ENCODE measurements at places on chromosomes 7 and 10.

DNA sequence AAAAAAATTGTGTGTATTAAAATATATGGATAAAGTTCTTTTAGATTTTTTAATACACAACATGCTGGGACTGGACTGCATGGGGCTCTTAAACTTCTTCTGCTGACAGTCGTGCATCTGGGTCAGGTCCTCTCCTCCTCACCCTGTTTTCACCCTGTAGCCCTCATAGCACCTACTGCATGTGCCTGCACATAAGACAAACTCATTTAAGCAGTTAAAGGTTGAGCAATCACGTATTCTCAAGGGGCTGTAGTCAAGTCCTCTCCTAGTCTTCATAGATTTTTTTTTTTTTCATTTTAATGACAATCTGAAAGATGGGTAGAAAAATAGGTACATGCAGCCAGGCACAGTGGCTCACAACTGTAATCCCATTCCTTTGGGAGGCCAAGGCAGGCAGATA is 23.6 kb upstream of the PDCD4 start:
- DNase-seq = no peak

GRCh38 chr10:74178042-74178791 is 27.2 kb downstream of the ADK start:
- no peak for DNase-seq

- no peak for DNase-seq
Observed at GRCh38 chr10:80485946-80486764, 32.0 kb downstream of the TSPAN14 start.

DNA sequence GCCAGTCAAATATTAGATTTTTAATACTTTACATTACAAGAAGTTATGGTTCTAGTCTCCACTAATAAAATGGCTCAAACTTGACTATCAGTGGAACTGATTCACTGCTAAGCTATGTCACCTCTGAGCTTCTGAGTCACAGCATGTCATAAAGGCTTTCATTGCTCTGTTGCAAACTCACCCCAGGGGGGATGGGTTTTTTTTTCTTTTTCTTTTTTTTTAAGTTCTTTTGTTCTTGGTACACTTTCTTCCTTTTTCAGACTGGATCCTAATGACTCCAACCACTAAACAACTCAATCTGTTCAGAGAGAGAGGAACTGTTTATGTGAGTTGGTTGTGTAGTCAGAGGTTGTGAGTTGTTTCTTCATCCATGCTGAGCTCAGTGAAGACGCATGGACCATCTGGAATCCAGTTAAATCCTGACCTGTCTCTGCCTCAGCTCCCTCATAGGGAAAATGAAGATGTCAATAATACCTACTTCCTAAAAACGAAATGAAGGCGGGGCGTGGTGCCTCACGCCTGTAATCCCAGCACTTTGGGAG is 11.0 kb downstream of the MYOF start:
- DNase-seq = no peak

DNA sequence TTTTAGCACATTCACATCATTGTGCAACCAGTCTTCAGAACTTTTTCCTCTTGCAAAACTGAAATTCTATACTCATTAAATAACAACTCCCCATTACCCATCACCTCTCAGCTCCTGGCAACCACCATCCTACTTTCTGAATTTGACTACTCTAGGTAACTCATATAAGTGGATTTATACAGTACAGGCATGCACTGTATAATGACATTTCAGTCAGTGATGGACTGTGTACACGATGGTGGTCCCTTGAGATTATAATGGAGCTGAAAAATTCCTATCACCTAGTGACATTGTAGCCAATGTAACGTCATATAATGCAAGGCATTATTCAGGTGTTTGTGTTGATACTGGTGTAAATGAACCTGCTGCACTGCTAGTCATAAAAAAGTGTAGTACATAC is 60.1 kb downstream of the BTRC start:
- no peak for DNase-seq

DNA sequence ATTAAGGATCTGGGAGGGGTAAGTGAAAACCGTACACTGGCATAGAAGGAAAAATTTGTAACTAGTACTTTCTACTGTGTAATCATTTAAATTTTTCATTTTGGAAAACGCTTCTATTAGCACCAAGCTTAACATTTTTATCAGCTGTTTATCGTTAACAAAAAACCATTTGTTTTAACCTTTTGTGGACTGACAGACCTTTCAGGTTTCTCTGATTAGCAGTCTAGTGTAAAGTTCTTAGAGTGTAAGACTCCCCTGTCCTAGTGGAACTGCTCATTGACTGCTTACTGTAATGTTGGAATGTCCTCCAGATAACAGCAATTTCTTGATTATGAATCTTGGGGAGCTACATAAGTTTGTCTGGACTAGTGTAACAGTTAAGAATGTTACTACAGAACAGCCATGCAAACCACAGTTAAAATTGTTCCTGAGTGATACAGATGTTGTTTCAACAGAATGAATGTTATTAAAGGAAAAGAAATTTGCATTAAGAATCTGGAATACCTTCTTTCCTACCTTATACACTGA is 2.0 kb downstream of the DBF4 start:
- DNase-seq = no peak

DNA sequence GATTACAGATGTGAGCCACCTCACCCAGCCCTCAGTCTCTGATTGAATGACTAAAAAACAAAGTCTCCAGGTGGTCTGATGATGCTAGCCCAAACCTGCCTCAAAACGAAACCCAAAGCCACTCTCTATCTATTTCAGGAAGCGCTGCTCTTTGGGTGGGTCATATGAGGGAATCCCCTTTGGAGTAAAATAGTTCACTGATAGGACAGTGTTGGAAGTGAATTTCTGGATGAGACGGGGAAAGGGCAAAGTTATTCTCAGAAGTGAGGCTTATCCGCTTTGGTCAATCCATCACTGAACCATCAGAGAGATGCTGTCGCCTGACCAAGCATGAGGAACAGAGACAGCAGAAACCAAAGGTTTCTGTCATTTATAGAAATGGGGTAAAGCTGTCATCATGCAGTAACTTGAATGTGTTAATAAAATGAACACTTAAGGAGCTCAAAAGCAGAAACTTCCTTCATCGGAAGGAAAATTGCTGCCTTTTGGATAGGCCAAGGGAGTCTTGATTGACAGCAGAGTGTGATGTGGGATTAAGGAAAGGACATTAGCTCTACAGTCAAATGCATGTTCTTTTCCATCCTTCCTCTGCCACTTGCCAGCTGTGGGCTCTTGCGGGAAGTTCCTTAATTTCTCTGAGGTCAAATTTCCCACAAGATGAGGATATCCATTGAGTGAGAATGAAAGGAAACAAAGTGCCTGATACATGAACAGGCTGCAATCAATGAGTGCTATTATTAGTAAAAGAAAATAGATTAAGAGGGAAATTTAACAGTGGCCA is 64.9 kb upstream of the C1QL3 start:
- DNase-seq = no peak

DNA sequence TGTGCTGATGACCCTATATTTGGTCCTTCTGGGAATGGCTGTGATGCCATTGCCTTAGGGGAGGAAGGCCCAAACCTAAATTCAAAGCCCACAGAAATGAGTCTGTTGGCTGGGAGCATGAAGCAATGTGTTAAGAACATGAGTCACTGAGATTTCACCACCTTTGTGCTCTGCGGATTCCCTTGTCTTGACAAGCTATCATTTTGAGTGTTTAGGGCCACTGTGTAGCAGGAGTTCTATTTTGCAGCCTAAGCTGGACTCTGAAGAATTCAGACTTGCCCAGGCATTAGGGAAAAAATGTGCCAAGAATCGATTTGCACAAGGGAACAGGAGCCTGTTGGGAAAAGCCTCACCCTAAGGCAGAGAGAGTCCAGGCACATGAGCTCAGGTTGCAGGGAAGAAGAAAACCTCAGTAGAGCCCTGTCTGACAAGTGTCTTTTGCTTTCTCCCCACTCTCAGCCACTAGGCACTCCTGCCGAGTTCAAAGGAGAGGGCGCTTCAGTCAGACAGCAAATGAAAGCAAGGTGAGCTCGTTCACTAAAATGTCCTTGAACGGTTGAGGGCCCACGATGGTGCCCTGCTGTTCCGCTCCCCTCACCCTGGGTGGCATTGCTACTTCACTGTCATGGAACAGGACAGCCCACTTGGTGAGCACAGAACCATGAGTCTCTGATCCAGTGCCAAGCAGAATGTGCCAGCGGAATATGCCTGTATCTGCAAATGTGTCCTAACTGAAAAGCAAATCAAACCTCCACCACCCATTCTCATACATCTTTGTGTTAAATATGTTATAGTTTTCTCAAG is 93.6 kb downstream of the PRLHR start:
- no peak for DNase-seq

DNA sequence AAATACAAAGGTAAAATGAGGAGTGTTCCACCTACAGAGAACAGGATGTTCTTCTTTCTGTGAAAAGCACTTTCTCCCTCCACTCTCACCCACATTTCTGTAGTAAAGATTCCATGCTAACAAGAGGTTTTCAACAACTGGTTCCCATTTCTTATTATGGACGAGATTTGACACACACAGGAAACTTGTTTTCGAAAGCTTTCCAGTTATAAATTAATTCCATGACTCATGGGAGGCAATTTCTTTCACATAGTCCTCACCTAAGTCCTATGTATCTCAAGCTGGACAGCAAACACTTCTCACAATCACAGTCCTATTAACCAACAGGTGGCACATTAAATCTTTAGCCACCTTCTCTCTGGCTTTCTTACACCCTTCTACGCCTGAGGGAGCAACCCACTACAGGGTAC is 24.5 kb downstream of the RAPGEF5 start:
- DNase-seq = no peak

DNA sequence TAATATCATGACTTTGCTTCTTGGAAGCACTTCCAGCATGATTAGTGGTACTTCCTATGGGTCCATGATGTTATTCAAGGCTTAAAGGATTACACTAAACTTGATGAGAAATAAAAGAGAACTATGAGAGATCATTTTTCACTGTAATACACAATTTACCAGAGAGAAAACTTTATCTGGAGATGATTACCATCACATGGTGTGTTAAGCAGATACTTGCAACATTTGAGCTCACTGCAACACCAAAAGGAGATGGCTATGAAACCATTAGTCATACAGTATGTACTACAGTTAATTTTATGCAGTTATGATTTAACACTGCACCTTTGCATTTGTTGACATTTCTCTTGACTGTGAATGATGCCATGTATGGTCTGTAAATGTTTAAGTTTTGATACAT is 311.3 kb upstream of the AOAH start:
- DNase-seq = no peak

DNA sequence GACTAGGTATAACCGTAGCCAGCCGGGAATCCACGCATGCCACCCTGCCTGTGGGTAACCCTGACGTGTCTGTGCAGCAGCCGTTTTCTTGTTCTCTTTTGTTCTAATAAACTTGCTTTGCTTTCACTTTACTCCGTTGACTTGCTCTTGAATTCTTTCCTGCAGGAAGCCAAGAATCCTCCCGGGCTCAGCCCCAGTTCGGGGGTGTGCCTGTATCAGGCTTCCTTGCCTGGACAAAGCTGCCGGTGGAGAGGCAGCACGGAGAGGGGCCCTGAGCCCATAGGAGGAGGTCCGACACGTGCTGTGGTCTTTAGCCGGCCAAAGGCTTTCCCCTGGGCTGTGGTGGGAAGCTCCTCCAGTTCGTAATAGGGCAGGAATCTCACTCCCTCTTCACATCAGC is 256.5 kb upstream of the PPP2R2D start:
- no peak for DNase-seq

GRCh38 chr7:154856733-154857132 is 146.2 kb downstream of the PAXIP1 start:
- no peak for DNase-seq

DNA sequence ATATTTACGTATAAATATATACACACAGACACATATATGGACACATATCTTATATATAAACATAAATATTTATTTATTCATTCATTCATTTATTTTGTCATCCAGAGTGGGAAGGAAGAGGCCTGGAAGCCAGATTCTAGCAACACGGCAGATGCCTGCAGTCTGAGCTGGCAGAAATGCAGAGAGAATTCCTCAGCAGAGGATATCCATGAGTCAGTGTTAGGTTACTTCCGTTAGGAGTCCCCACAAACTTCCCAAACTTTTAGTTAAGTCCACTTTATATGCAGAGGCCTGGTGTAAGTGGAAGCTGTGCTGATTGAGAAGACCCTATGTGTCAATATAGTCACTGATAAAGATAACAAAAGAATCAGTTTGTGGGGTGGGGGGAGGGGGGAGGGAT is 89.6 kb downstream of the PPP1R17 start:
- no peak for DNase-seq

GRCh38 chr7:101058355-101058754 is 26.9 kb upstream of the TRIM56 start:
- no peak for DNase-seq

GRCh38 chr10:98636921-98637329 is 190.2 kb upstream of the HPS1 start:
- DNase-seq = no peak

- DNase-seq = no peak
Observed at GRCh38 chr7:92279396-92280031, 33.7 kb downstream of the ANKIB1 start.

GRCh38 chr7:69269806-69270205 is 328.5 kb upstream of the AUTS2 start:
- DNase-seq = no peak

- DNase-seq = peak; percentile 78
Observed at GRCh38 chr7:158695726-158696452, 8.7 kb downstream of the NCAPG2 start.

DNA sequence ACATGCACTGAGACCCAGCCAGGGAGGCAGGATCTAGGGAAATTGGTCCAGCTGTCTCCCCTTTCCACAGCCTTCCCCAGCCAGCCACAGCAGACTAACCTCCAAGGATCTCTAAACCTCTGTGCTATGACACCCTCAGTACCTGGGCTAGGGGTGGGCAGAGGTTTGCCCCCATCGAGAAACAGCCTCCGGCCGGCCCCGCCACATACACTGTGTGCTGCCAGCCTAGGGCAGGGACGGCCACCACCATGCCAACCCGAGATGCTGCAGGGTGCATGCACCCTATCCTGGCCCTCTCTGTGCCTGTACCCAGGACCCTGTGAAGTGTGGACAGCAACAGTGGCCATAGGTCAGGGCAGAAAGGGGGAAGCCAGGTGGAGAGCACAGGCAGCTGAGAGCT is 58.1 kb downstream of the PARP12 start:
- DNase-seq = no peak

DNA sequence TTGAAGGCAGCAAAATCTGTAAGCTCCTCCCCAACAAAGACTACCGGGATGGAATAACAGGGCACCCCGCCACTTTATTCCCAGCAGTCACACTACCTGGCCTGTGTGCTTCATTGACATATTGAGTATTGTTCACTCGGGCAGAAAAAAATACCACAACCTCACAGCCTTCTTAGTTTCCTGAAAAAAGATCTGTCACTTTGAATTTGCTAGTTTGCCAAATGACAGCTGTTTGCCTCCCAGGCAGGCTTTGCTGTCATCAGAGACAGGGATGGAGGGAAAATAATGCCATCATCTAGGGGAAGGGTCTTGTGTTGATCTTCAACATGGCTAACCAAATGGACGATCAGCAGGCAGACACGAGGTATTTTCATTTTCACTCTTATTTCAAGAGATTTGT is 26.9 kb downstream of the BMPER start:
- DNase-seq = peak; percentile 8

DNA sequence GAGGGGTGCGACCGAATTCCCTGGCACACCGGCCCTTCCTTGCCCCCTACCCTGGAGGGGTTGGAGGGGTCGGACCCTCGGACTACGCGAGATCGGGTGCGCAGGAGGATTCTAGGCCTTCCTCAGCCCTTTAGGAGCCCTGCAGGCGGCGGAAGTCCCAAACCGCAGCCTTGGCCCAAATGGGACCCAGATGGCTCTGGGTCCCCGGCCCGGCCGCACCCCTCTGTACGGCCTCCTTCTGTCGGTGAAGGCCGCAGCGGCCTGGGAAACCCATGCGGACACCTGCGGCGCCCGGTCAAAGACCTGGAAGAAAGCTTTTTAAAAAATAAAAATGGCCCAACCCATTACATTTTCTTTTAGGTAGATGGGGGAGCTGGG is 2.4 kb upstream of the VAX1 start:
- no peak for DNase-seq
